CD14-positive monocyte (primary cell): ENCODE measurements at places on chromosomes 1 and 21. TPM values are rescaled to one million over a fixed set of nuclear protein-coding genes. Genes with fewer than 3 reads are reported as not detected.

Gene CDC42BPA
- 0.20 TPM for polyA plus RNA-seq

- H3K4me1 ChIP-seq: peaks cover 3% of the 10 kb centered on the region
- H3K4me3 ChIP-seq: no peak overlapping the region
- DNase-seq: no peak
- H3K27me3 ChIP-seq: no peaks in the 10 kb centered on the region
- no peaks in the 10 kb centered on the region for H3K36me3 ChIP-seq
Observed at GRCh38 chr1:94629259-94630181, 88.0 kb upstream of the F3 start.

GRCh38 chr1:8988618-8988967, 37.6 kb downstream of the SLC2A7 start:
- no peak overlapping the region for H3K27ac ChIP-seq
- H3K27me3 ChIP-seq: no peaks in the 10 kb centered on the region
- peaks cover 5% of the 10 kb centered on the region for H3K4me1 ChIP-seq

DNA sequence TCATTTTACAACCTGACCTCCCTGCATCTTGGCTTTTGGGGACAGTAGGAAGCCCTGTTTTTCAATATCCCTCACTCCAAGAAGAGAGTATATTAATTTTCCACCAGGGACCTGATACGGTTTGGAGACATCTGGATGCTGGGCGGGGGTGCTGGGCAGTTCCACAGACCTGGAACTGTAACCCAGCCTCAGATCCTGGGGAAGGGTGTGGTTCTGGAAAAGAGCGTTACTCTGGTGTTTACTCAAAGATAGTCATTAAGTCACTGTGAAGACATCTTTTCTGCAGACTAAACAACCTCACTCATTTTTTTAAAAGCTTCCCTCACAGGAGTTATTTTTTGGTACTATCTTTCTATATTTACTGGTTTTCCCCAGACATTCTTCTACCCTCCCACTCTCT, 189.8 kb downstream of the CLIC6 start:
- H3K27me3 ChIP-seq: no peaks in the 10 kb centered on the region
- peaks cover 100% of the 10 kb centered on the region for H3K36me3 ChIP-seq
- no peak overlapping the region for H3K27ac ChIP-seq
- no peak for DNase-seq
- no peak overlapping the region for H3K4me3 ChIP-seq

DNA sequence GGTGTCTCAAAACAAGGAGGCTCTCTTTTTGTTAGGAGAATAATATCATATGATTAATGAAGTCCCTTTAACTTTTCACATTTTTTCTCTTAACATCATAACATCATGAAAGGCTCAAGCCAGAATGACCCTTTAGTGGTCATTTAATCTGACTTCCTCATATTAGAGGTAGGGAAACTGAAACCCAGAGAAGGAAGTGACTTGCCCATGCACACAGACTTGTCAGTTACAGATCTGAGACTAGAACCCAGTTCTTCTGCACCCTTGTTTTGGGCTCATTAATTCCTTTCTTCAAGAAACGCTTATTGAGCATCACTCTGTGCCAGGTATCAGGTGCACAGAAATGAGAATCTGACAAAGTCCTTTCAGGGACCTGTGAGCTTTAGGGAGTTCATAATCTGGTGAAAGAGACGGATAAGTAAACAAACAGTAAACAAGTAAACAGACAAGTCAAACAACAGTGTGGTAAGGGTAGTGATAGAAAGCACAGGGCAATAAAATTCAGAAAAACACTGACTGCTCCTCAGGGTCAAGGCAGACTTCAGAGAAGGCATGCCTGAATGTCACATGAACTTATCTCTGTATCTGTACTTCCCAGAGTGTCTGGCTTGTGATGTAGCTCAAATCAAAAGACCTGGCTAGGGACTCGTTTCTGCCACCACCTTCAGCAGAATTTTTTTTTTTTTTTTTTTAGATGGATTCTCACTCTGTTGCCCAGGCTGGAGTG, 38.3 kb upstream of the OSBPL9 start:
- H3K36me3 ChIP-seq: no peaks in the 10 kb centered on the region
- peaks cover 32% of the 10 kb centered on the region for H3K4me1 ChIP-seq
- H3K27ac ChIP-seq: no peak overlapping the region
- no peak overlapping the region for H3K4me3 ChIP-seq

DNA sequence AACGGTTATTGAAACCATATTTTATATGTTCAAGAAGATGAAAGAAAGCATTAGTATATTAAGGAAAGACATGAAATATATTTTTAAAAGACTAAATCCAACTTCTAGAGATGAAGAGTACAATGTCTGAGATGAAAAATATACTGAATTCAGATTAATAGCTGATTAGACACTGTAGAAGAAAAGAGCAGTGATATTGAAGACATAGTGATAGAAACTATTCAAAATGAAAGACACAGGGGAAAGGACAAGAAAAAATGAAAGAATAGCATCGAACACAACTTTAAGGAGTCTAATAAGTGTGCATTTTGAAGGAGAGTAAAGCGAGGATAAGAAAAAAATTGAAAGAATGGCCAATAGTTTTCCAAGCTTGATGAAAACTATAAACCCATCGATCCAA, 11.2 kb upstream of the IFNAR1 start:
- no peaks in the 10 kb centered on the region for H3K36me3 ChIP-seq
- peaks cover 46% of the 10 kb centered on the region for H3K4me1 ChIP-seq
- no peak overlapping the region for H3K27ac ChIP-seq
- no peak overlapping the region for H3K4me3 ChIP-seq
- H3K27me3 ChIP-seq: no peaks in the 10 kb centered on the region

DNA sequence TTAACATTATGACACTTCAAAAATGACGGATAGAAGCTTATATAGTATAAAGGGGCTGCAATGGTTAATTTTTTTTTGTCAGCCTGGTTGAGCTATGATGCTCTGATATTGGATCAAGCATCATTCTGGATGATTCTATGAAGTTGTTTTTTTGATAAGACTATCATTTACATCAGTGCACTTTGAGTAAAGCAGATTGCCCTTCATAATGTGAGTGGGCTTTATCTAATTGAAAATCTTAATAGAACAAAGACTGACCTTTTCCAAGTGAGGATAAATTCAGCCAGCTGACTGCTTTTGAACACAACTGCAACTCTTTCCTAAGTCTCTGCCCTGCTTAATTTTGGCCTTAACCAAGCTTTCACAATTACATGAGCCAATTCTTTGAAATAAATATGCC, 1476.2 kb downstream of the NCAM2 start:
- no peak overlapping the region for H3K4me3 ChIP-seq
- no peak overlapping the region for H3K27ac ChIP-seq
- no peaks in the 10 kb centered on the region for H3K4me1 ChIP-seq

DNA sequence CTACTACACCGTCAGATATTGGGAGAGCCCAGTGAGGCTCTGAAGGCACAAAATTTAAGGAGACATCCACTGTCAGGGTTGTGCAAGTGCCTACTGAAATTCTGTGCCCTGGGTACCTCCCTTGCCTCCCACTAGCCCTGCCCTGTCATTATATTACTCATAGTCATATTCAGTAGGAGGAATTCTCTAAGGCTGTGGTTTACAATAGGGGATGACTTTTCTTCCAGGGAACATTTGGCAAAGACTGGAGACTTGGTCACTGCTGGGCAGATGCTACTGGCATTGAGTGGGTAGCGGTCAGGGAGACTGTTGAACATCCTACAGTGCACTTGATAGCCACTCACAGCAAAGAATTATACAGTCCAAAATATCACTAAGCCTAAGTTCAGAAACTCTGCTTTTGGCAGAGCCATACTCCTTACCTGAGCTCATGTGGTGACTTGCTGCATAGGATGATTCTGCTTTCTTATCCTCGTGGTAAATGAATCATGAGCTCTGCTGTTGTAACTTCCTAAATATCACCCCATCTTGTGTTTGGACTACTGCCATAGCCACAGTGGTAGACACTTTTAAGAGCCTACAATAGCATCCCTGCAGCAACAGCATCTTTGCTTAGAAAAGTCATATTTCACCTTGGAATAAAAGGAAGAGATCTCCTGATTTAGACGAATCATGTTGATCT, 563.4 kb upstream of the PLXNA2 start:
- no peaks in the 10 kb centered on the region for H3K4me1 ChIP-seq
- H3K36me3 ChIP-seq: no peaks in the 10 kb centered on the region
- no peak for DNase-seq
- H3K4me3 ChIP-seq: no peak overlapping the region
- no peak overlapping the region for H3K27ac ChIP-seq

DNA sequence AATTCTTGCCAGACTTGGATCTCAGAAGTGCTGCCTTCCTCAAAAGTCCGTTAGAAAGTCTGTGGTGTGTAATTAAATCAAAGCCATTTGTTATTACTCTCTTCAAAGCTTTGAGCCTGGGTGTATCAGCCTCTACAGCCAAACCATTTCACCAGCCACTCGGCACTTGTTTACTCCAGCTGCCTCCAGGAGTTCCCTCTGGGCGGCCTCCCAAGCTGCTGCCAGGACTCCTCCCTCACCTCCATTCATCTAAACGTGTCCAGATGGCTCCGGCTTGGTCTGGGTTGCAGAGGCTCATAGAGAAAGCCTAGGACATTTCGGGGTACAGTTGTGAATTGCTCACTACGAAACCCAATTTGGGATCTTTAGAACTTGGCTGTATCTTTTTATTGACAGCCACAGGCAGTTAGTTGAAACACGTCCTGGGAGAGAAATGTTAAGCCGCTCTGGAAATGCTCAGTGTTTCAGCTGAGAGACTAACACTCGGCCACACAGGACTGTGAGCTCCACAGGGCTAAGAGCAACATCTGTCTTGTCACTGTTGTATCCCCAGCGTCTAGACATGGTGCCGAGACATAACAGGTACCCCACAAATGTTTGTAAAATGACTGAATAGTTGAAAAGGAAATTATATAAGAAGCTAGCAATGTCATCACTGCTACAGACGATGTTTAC, 116.9 kb upstream of the NGF start:
- no peaks in the 10 kb centered on the region for H3K36me3 ChIP-seq
- DNase-seq: no peak
- H3K4me1 ChIP-seq: no peaks in the 10 kb centered on the region
- H3K27ac ChIP-seq: no peak overlapping the region

GRCh38 chr1:65670518-65670917, 122.2 kb upstream of the PDE4B start:
- no peak for DNase-seq
- no peaks in the 10 kb centered on the region for H3K4me1 ChIP-seq
- no peak overlapping the region for H3K4me3 ChIP-seq
- no peak overlapping the region for H3K27ac ChIP-seq
- H3K27me3 ChIP-seq: no peaks in the 10 kb centered on the region
- no peaks in the 10 kb centered on the region for H3K36me3 ChIP-seq

- DNase-seq: no peak
- H3K4me3 ChIP-seq: no peak overlapping the region
- H3K36me3 ChIP-seq: peaks cover 65% of the 10 kb centered on the region
- no peaks in the 10 kb centered on the region for H3K4me1 ChIP-seq
Observed at GRCh38 chr1:230693221-230693620, 20.7 kb downstream of the AGT start.

DNA sequence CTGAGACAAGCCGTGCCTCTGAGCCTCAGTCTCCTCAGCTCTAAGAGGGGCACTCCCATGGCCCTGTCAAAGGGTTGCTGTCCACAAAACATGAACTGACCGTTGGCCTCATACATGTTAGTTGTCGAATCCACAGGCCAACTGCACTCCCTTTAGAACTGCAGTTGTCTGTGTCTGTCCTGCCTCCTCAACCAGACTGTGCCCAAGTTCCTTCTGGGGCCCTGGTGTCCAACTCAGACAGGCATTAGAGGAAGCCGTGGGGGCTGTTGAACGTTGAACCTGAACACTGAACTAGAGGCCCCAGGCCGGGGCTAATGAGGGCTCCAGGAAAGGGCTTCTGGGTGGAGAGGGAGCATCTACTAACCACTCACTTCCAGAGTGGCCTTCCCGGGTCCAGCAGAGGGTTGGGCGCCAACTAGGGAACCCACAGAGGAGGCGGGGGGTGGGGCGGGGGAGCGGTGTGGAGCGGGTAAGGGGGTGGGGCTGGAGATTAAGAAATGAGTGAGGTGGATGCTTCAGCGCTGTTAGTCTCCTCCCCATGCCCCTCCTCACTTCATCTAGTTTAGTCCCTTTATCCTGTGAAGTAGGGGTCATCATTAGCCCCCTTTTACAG, at the start of gene RAB42:
Gene RAB42 (plus strand): TSS at position 558 of the 613 bp plus-strand sequence. CDS start 247 bp downstream, outside the sequence.
- peak; percentile 21 for DNase-seq
- peak within 1 kb of the TSS; percentile 36 for H3K4me3 ChIP-seq
- H3K36me3 ChIP-seq: no peaks in the 10 kb centered on the region
- peaks cover 23% of the 10 kb centered on the region for H3K4me1 ChIP-seq

DNA sequence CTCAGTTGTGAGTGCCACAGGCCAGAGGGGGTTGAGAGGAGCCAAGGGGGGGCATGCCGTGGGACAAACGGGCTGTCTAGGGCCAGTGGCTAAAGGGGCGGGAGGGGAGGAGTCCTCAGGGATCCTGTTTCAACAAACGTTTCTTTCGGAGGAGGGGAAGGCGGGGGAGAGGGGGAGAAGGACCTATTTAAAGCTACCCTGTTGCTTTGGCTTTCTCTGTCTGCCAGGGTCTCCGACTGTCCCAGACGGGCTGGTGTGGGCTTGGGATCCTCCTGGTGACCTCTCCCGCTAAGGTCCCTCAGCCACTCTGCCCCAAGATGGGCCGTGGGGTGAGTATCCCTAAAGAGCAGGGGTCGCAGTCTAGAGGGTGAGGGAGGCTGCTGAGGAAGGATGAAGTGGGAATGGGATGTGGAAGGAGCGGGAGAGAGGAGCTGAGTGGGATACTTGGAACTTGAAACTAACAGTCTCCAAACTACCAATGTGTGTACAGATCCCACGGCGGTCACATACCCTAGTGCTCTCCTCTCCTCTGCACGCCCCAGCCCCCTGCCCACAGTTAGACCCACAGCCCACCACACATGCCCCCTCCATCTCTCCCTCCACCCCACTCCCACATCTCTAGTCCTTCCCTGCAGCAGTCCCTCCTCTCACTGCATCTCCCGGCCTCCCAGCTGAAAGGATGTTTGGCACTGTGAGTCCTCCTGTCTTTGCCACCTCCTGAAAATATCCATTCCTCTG, at the start of gene ATP1A2:
Gene ATP1A2 (plus strand): TSS at position 215 of the 738 bp plus-strand sequence. CDS start 103 bp downstream, at position 318.
- H3K4me3 ChIP-seq: no peak within 1 kb of the TSS
- H3K4me1 ChIP-seq: peaks cover 7% of the 10 kb centered on the region
- DNase-seq: no peak
- H3K27ac ChIP-seq: no peak within 1 kb of the TSS

GRCh38 chr1:99756598-99756997, 9.8 kb downstream of the FRRS1 start:
- peak; percentile 2 for DNase-seq
- H3K4me3 ChIP-seq: no peak overlapping the region
- H3K36me3 ChIP-seq: no peaks in the 10 kb centered on the region
- no peak overlapping the region for H3K27ac ChIP-seq

- H3K4me3 ChIP-seq: no peak overlapping the region
- no peaks in the 10 kb centered on the region for H3K4me1 ChIP-seq
- DNase-seq: no peak
- H3K36me3 ChIP-seq: no peaks in the 10 kb centered on the region
- H3K27me3 ChIP-seq: no peaks in the 10 kb centered on the region
Observed at GRCh38 chr1:111878649-111879048, 110.8 kb downstream of the KCND3 start.
